ENCODE measurements at places on chromosomes 7 and 10.

DNA sequence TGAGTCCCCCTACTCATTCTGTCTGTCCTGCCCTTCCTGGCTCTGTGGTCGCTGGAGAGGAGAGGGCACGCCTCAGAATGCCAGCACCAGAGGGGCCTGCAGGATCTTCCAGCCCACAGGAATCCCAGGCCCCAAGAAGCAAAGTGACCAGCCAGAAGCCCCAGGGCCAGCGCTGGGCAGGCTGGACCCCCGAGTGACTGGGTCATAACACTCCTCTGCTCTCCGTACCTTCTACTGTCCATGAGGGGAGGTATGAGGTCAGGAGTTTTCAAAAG, 102.6 kb upstream of the GPR26 start:
- H3K4me1 ChIP-seq, result no peaks in the 10 kb centered on the region
- H3K4me3 ChIP-seq, result no peak overlapping the region
- H3K27me3 ChIP-seq, result peaks cover 2% of the 10 kb centered on the region

DNA sequence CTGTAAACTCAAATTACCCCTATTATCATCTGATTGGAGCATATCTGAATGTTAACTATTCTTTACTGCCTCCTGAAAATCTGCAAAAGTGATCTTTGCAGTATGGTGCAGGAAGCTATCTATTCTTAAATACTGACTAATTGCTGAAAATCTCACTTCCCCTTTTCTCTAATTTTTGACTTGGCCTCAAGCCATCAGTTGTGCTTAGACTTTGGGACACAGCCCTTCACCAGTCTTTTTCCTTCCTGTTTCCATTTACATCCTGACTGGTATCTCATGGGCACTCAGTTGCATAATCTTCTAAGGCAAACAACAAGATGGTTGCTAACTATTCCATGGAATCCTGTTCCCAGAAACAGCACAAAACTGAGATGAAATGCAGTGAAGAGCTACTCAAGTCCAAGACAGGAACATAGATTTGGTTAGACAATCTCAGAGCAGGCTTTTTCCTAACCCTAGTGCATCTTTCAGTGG, 228.5 kb downstream of the SORCS1 start:
- no peak overlapping the region for H3K27ac ChIP-seq
- no peaks in the 10 kb centered on the region for H3K27me3 ChIP-seq
- H3K36me3 ChIP-seq, result no peaks in the 10 kb centered on the region
- DNase-seq, result no peak
- H3K4me1 ChIP-seq, result no peaks in the 10 kb centered on the region
- no peak overlapping the region for H3K4me3 ChIP-seq

GRCh38 chr10:44874166-44874565, 37.0 kb upstream of the TMEM72 start:
- H3K27ac ChIP-seq, result no peak overlapping the region
- peaks cover 14% of the 10 kb centered on the region for H3K27me3 ChIP-seq

GRCh38 chr7:2251841-2252771, 10.1 kb downstream of the NUDT1 start:
- H3K36me3 ChIP-seq, result peaks cover 10% of the 10 kb centered on the region
- H3K4me3 ChIP-seq, result no peak overlapping the region
- H3K27ac ChIP-seq, result no peak overlapping the region

DNA sequence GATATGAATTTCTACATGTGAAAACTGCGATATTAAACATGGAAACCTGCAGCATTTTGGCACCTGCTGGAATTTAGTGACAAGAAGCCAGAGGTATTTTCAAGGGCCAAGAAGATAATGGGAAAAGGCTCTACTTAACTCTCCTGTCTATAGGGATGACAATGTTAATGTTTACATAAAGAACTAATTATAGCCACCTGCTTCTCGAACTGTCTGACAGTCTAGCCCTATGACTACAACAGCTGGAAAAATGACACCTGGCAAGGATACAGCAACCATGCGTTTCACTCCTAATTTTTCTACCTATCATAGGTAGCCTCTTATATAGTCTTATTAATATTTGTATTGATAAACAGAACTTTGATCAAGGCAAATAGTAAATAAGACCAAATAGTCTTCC, 49.6 kb downstream of the MAGI2 start:
- H3K4me3 ChIP-seq, result no peak overlapping the region
- H3K36me3 ChIP-seq, result no peaks in the 10 kb centered on the region
- no peak for DNase-seq
- H3K27me3 ChIP-seq, result no peaks in the 10 kb centered on the region
- no peaks in the 10 kb centered on the region for H3K4me1 ChIP-seq

- no peak overlapping the region for H3K4me3 ChIP-seq
- no peaks in the 10 kb centered on the region for H3K27me3 ChIP-seq
- DNase-seq, result no peak
- H3K36me3 ChIP-seq, result no peaks in the 10 kb centered on the region
Observed at GRCh38 chr10:76175533-76176165, 744.2 kb downstream of the LRMDA start.

DNA sequence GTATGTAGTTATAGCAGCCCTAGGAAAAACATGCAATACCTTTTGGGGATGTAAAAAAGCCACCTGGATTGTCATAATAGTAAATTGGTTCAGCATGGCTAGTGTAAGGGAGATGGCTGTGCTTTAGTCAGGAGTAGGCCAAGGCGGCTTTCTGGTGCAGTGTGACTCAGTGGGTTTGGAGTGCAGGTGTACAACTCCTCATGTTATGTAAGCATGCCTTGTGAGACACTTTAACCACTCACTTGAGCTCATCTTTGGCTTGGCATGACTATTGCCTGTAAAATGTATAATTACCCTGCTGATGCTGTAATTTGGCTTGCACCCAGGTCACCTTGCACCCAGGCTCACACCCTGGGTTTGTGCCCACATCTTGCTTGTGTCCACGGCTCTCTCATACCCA, 239.2 kb upstream of the GLI3 start:
- no peaks in the 10 kb centered on the region for H3K27me3 ChIP-seq
- H3K36me3 ChIP-seq, result no peaks in the 10 kb centered on the region
- H3K4me1 ChIP-seq, result no peaks in the 10 kb centered on the region
- no peak overlapping the region for H3K4me3 ChIP-seq
- DNase-seq, result no peak

DNA sequence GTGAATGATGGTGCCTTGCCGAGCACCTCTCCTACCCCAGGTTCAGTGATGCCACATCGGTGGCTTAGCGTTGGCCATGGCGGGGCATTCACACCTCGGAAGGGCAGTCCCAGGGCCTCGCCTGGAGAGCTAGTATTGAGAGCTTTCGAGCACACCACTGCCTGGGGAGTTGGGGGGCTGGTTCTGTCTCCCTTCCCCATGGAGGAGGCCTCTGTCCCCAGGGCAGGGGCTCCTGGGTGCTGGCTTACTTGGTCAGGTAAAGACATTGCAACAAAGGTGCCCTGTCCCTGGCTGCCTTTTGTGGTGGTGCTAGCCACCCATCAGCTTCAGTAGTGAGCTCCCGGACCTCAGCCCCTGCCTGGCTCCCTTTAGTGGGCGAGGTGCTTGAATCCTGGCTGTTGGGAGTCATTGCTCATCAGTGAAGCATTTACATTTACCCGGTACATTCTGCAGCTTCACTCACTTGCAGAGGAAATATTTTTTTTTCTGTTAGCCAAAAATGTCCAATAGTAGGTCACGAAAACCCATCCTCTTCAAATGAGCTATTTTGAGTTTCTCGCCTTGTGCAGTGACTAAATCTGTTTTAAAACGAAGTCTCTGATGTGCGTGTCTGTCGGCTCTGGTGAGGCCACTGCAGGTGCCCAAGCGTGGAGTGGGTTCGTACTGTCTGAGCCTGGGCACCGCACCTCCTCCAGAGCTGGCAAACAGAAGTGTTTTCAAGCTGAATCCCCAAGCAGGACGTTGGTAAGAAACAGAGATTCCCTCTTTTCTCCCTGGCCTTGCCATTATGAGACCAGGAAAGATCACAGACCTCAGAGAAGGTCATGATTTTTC, 95.5 kb downstream of the INPP5A start:
- H3K27ac ChIP-seq, result no peak overlapping the region
- peaks cover 24% of the 10 kb centered on the region for H3K4me1 ChIP-seq
- DNase-seq, result no peak
- peaks cover 6% of the 10 kb centered on the region for H3K27me3 ChIP-seq
- no peak overlapping the region for H3K4me3 ChIP-seq

- no peaks in the 10 kb centered on the region for H3K27me3 ChIP-seq
- peaks cover 27% of the 10 kb centered on the region for H3K36me3 ChIP-seq
- H3K4me1 ChIP-seq, result no peaks in the 10 kb centered on the region
- no peak overlapping the region for H3K27ac ChIP-seq
- H3K4me3 ChIP-seq, result no peak overlapping the region
- DNase-seq, result no peak
Observed at GRCh38 chr7:44114586-44115310, 8.6 kb downstream of the POLD2 start.
